H1 (cell line): ENCODE measurements at places on chromosomes 16 and 17. TPM values are rescaled to one million over a fixed set of nuclear protein-coding genes. Genes with fewer than 3 reads are reported as not detected.

OTOP3 gene
- total RNA-seq, result not detected in 2 replicates

MPRIP gene
- total RNA-seq, result 145 and 146 TPM in 2 replicates

FOXO3B gene
- 12.4 and 13.3 TPM in 2 replicates for total RNA-seq

RRAD gene
- total RNA-seq, result not detected in 2 replicates

NHLRC4 gene
- total RNA-seq, result 0.75 and 0.76 TPM in 2 replicates

ZNF785 gene
- total RNA-seq, result 12.9 and 14.8 TPM in 2 replicates

CDH5 gene
- 0.32 and 0.59 TPM in 2 replicates for total RNA-seq

RCVRN gene
- total RNA-seq, result not detected in 2 replicates

C1QTNF1 gene
- 2.5 and 3.5 TPM in 2 replicates for total RNA-seq

DNA sequence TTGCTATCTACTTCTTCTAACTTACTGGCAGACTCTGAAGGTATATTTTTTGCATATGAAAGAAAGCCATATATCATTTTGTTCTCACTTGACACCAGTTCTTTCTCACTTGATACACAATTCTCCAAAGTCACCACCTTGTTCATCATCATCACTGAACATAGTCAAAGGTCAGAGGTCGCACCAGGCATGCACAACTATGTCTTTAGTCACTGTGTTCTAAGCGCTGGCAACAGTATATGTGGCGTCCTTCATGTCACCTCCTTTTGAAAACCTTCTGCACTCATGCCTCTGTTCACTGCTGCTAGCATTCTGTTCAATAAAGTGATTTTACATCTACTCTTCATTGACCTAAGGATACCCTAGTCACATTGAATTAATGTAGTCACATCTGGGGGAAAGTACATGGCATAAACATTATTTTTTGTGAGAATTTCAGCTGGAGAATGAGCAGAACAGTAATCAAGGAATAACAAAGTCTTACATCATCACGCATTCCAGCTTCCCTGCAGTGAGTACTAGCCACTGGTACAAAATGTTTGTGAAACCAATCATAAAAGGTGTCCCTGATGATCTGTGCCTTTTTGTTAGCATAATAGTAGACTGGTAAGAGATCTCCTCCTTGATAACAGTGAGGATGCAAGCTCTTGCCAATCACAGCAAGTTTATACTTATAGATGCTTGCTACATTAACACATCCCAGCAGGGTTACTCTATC, 20.5 kb upstream of the TBX4 start:
- H3K27ac ChIP-seq, result no peak overlapping the region
- H3K4me1 ChIP-seq, result no peaks in the 10 kb centered on the region
- no peak overlapping the region for H3K4me3 ChIP-seq
- no peaks in the 10 kb centered on the region for H3K27me3 ChIP-seq
- H3K36me3 ChIP-seq, result no peaks in the 10 kb centered on the region
- DNase-seq, result no peak

DNA sequence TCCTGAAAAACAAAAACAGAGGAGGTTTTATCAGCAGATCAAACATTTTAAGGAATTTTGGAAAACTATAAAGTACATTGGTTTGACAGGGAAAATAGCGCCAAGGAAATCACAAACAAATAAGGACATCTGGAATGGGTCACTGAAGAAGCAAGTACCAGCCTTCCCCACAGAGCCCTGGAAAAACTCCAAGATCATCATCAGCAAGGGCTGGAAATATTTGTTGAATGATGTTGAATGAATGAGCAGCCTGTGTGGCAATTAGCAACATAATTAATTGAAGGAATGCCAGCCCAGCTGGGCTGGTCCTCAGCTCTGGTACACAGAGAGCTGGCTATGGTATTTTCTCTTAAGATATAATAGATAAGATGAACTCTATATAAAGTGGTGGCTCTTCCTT, 290.4 kb downstream of the HS3ST3A1 start:
- DNase-seq, result no peak
- H3K36me3 ChIP-seq, result no peaks in the 10 kb centered on the region
- H3K27me3 ChIP-seq, result no peaks in the 10 kb centered on the region
- no peak overlapping the region for H3K27ac ChIP-seq
- H3K4me1 ChIP-seq, result peaks cover 1% of the 10 kb centered on the region

DNA sequence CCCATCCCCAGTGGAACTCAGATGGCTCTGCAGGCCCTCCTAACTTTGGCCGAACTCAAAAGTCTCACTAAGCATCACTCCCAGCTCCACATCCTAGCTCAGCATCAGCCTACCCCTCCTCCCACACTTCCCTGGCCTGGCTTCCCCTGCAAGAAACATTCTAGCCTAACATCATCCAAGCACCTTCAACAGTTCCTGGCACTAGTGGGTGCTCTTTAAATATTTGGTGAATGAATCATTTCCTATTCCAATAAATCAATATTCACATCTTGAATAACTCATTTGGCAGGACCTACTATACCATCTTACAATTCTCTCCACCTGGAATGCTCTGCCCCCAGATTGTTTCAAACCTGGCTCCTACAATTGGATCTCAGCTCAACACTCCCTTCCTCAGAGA, 11.0 kb upstream of the BBS2 start:
- H3K4me1 ChIP-seq, result no peaks in the 10 kb centered on the region
- no peaks in the 10 kb centered on the region for H3K27me3 ChIP-seq
- H3K36me3 ChIP-seq, result no peaks in the 10 kb centered on the region
- no peak overlapping the region for H3K4me3 ChIP-seq

DNA sequence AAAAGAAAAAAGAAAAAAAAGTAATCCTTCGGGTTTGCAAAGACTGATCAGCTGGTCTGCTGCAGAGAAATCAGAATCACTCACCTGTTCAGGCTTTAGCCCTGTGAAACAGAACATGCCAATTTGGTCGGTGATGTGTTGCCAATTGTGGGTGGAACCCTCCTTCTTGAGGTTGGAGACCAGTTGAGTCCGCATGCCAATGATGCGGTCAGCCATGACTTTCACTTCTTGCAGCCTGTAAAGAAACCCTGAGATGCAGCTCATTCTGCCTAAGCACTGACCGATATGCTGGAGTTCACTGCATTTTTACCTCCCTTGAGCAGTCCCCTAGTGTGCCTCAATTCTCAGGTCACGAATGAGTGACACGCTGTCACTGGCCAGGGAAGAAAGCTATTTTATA, 24.8 kb upstream of the SLC38A7 start:
- no peaks in the 10 kb centered on the region for H3K27me3 ChIP-seq
- H3K4me3 ChIP-seq, result no peak overlapping the region
- DNase-seq, result no peak
- H3K27ac ChIP-seq, result no peak overlapping the region
- H3K4me1 ChIP-seq, result no peaks in the 10 kb centered on the region
- H3K36me3 ChIP-seq, result peaks cover 36% of the 10 kb centered on the region

DNA sequence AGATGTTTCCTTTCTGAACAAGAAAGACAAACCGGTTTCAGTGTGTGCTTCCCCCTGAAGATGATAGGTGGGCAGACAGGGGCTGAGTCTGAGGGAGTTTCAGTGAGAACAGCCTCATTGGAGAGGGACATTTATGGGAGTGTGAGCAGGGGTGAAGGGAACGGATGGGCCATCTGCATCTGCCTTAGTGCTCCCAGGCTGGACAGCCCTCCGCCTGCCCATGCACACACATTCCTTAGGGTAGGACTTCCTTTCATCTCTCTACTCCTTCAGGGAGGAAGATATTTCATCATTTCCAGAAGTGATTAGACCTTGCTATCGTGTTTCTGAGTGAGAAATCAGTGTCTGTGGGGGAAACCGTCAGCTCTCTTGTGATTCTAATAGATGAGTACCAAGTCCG, 3.8 kb downstream of the SHISA6 start:
- H3K4me3 ChIP-seq, result no peak overlapping the region
- peaks cover 37% of the 10 kb centered on the region for H3K27me3 ChIP-seq
- DNase-seq, result no peak
- H3K27ac ChIP-seq, result no peak overlapping the region
- H3K4me1 ChIP-seq, result peaks cover 4% of the 10 kb centered on the region

DNA sequence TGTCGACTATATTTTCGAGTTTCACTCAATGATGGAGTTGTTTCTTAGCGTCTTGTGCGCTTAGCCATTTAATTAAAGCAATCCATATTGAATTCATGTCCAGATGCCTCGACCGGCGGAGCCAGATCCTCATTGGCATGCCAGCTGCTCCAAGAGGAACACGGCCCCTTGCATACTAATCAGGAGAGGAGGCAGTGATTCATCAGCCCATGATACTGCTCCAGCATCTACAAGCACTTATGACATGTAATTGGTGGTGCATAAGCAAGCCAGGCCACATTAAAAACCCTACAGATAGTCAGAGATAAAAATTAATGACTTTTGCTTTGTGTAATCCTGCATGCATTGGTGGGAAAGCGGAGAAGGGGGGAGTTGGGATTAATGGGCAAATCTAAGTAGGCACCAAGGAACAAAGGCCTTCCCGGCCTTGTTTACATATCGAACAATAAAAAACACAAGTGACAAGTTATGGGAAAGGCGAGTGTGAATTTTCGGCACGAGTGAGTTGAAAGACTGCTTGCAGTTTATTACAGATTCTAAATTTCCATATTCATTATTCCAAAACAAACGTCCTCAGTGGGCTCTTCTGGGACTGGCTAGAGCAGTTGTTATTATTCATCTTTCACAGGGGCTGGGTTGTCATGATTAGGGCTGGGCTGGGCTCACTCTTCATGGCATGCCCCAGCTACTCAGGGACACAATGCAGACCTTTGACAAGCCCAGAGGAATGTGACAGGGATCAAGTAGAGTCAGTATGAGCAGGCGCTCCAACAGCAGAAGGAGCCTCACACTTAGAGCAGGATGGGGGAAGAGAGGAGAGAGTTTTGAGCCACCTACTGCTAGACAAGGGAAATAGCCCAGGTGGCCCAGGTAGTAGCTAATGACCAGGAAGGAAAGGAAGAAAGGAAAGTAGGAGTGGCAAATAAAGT, 281.7 kb upstream of the ZFHX3 start:
- H3K36me3 ChIP-seq, result no peaks in the 10 kb centered on the region
- H3K4me1 ChIP-seq, result peaks cover 5% of the 10 kb centered on the region; the same call in 1 of the 2 replicates
- no peaks in the 10 kb centered on the region for H3K27me3 ChIP-seq

GRCh38 chr16:31206776-31207175, 4.2 kb upstream of the PYCARD start:
- H3K27me3 ChIP-seq, result no peaks in the 10 kb centered on the region
- DNase-seq, result no peak
- H3K4me3 ChIP-seq, result no peak overlapping the region
- H3K4me1 ChIP-seq, result peaks cover 3% of the 10 kb centered on the region; the same call in 1 of the 2 replicates
- no peaks in the 10 kb centered on the region for H3K36me3 ChIP-seq

DNA sequence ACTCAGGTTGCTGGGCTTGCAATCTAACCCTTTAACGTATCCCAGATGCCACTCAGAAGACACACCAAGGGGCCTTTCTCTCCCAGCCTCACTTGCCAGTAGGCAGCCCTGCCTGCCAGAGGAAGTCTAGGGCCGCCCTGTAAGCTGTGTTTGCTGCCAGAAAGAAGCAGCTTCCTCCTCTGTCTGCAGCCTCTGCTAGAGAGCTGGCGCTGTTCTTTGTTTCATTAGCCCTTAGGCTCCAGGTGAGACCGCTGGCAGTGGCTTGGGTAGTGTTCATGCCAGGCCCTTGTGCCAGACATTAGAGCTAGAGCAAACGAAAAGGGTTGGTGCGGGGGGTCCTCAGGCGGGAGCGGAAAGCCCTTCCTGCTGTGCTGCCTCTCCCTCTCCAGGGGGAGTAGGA, 8.9 kb downstream of the CTRL start:
- no peak for DNase-seq
- no peak overlapping the region for H3K4me3 ChIP-seq
- H3K27me3 ChIP-seq, result no peaks in the 10 kb centered on the region
- no peak overlapping the region for H3K27ac ChIP-seq
